ENCODE measurements at places on chromosomes 6 and 20.

DNA sequence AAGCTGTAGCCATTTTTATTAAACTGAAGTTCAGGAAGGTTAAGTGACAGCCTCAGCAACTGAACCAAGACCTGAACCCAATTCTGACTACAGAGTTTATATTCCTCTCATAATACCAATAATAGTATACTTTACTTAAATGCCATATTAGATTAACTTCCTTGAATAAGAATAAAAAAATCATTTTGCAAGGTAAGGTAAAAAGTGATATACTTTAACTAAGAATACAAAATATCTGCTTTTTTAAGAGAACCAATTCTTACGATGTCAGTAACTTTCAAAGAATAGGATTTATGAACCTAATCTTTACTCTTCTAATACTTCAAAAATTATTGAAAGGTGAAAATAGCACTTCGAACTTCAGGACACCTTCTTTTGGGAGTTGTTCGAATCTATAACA is 3.7 kb downstream of the RAD21L1 start:
- DNase-seq = no peak

DNA sequence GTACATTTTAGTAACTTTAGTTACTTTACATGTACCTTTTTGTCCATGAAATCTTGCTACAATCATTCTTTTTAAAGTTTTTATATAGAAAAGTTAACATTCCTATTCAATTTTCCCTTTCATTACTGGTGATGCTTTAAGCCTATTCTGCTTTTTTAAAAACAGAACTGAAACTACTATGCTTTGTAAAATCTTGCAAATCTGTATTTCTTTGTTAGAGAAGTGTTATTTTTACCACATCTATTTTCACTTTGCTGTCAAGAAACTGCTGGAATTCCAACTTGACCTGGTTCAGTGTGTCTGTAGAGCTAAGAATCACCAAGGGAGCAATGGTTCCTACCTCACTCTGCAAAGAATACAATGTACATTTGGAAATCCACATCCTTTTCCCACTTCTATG is 21.8 kb upstream of the SAMD5 start:
- DNase-seq = no peak

- no peak for DNase-seq
Observed at GRCh38 chr6:34383161-34383631, 9.3 kb downstream of the NUDT3 start.

GRCh38 chr6:71049198-71049770 is 92.4 kb upstream of the B3GAT2 start:
- DNase-seq = no peak

GRCh38 chr6:161023316-161023715 is 31.7 kb downstream of the MAP3K4 start:
- DNase-seq = no peak

DNA sequence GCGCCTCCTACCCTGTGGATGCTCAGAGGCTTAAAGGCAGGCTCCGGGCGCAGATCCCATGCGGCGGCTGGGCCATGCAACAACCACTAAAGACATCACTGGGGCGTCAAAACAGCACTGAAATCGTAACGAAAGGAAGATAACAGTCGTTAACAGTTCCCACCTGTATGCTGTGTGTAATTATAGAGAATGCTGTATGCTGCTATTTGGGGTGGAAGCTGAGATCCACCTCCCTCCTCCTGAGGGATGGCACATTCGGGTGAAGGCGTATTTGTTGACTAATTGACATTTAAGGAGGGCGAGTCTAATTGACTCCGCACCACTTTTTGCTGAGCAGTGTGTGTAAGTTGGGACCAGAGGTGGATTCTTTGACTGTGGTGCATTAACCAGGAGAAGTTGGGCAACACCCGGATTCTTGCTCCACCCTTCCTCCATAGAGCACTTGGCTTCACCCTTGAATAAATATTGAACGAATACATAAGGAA is 687 bp downstream of the SLC35A1 start:
- no peak for DNase-seq

- DNase-seq = no peak
Observed at GRCh38 chr20:52497731-52498130, 306.2 kb upstream of the ZFP64 start.

- DNase-seq = no peak
Observed at GRCh38 chr6:83870649-83871048, 11.2 kb downstream of the CYB5R4 start.
